ENCODE measurements at places on chromosomes 12 and 14. TPM values are rescaled to one million over a fixed set of nuclear protein-coding genes. Genes with fewer than 3 reads are reported as not detected.

GRCh38 chr12:129393357-129393937, 510.4 kb downstream of the TMEM132D start:
- DNase-seq = no peak

GRCh38 chr14:77730976-77731497, 23.1 kb downstream of the SLIRP start:
- no peak for DNase-seq

GRCh38 chr12:111643427-111643826, 42.3 kb downstream of the BRAP start:
- DNase-seq = peak; percentile 75

DNA sequence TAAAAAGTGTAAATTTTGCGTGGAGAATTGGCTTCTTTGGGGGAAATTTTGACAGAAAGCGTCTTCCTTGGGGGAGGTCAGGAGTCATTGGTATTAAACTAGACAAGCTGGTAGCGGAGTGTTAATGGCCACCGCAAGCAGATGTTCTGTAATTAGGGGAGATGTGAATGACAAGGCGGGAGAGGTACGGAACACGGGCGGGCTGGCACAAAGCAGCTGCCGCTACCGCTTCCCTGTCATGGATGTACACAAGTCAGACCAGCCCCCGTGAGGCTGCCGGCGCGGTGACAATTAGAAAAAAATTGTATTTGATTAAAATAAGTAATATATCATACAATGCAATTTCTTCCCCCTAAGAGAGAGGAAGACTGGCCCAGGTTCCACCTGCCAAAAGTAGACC, 501.6 kb downstream of the VRK1 start:
- DNase-seq = no peak

DNA sequence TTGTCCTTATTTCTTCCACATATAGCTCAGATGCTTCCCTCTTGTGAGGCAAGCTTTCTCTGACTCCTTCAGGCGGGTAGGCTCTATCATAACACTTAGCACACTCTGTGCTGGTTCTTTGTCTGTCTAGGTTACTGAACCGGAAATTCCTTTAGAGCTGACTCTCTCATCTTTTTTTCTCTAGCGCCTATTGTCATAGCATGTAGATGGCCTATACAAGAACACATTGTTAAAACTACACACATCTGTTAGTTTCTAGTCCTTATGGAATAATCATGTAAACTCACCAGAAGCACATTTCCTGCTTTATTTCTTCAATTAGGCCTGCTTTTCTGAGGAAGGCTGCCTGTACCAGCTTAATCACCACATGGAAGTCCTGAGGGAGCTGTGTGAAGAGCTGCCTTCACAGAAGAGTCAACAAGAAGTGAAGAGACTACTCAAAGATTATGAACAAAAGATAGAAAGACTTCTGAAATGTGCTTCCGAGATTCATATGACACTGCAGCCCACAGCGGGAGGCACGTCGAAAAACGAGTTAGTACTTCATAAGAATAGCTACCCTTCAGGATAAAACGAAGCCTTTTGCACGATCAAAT, 143.9 kb downstream of the SYNE2 start:
- no peak for DNase-seq

The C1RL gene
- 121 TPM for total RNA-seq

All from stomach (tissue), 19 donors.